ENCODE measurements at places on chromosomes 11 and 22.

- DNase-seq, result no peak
Observed at GRCh38 chr11:66231561-66231960, 36.9 kb upstream of the RAB1B start.

GRCh38 chr22:48489551-48490499, 1337.8 kb downstream of the BRD1 start:
- no peak for DNase-seq

GRCh38 chr11:95269036-95269819, 38.2 kb upstream of the SESN3 start:
- no peak for DNase-seq

DNA sequence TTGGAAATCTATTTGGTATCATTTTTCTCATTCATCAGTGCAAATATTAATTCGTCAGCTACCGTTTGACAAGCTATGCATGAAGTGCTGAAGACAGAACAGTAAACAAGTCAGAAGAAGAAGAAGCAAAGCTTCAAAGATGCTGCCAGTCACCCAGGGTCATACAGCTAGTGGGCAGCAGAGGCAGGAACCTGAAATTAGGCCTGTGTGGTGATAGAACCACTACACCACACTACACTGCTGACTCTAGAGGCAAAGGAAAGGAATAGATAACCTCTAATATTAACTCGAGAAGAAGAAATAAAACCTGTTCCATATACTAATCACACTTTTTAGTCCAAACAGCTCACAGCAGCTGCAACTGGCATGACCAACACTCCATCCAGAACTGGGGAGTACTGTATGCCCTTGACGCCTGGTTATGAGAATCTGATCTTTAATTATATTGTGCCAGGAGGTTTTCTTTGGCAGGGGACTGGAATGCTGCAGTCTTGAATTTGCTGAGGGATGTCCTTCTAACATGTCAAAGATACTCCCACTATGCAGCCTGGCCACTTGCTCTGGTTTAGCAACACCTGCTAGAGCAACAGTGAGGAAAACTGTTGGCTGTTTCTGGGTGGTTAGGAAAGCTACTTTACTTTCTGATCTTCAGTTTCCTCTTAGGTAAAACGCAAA, 73.0 kb downstream of the PAK1 start:
- DNase-seq, result no peak

DNA sequence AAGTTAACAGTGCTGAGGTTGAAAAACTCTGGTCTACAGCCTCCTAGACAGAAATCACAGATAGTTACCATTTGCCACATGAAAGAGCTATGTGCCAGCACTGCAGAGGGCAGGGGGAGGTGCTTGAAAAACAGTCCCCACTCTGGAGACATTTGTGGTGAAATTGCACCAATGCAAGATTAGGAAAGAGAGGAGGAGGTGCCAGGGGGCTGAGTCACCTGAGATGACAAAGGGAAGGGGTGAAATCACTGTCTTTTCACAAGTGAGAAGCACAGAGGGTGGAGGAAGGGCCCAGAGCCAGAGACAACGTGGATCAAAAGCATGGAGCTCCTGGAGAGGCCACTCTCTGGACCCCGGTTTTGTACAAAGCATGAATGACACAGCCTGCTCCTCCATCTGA, 196.3 kb downstream of the BUD13 start:
- DNase-seq, result no peak

- no peak for DNase-seq
Observed at GRCh38 chr11:19889531-19889930, 176.9 kb downstream of the NAV2 start.

- no peak for DNase-seq
Observed at GRCh38 chr11:128463979-128464378, 123.4 kb downstream of the ETS1 start.

- DNase-seq, result no peak
Observed at GRCh38 chr11:100356035-100356434, 331.1 kb upstream of the ARHGAP42 start.

- DNase-seq, result no peak
Observed at GRCh38 chr22:19180234-19180633, 1.7 kb upstream of the SLC25A1 start.

DNA sequence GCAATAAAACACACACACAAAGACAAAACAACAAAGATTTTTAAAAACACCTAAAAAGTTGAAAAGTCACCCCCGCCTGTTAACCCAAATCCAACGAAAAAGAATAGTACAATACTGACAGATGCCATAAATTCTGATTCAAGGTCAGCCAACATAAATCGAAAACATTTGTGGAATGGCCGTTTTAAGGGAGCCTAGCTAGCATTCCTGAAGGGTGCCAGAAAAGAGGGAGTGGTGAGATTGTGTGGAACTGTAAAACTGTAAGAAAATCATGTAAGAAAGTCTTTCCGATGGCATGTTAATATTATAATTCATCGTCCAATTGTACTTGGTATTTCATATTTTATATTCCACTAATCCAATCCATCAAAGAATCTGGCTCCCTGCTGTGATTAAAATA, 75.1 kb downstream of the RAB38 start:
- no peak for DNase-seq

- no peak for DNase-seq
Observed at GRCh38 chr11:18384157-18384641, 10.2 kb upstream of the LDHA start.

DNA sequence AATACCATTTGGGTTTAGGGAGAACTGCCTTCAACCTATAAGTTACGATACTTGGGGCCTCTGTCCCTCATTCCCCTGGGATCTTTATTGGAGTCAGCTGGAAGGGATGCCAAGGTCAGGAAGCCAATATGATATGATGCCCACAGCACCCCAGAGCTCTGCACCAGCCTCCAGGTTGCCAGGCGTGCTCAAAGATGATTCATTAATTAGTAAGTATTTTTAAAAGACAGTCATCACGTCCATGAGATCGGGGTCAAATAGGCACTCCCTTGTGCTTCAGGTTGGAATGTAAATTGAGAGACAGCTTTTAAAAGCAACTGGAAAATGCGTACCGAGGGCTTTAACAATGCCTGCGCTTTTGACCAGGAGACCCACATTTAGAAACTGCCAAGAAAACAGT, 57.0 kb upstream of the CD5 start:
- no peak for DNase-seq

Data from stimulated activated CD4-positive, alpha-beta T cell treated with anti-CD3 and anti-CD28 coated beads, TNF-alpha, amount 100 ng/mL, for 48 hours (primary cell).